ENCODE measurements at places on chromosomes 3 and 15.

DNA sequence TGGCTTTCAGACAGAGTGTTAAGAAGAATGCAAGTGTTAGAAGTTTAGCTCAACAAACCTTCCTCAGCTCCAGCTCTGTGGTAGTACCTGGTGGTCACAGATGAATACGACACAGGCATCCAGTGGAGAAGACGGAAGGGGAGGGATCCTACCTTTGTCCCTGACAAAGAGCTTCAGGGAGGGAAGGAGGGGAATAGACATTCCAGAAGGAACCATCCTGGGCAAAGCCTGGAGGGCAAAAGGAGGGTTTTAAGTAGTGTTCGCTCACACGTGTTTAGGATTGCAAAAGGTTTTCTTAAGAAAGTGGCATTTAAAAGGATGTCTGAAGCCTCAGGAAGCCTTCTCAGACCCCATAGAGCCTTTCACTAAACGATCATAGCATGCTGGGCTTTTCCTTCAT is 2.8 kb downstream of the CHCHD4 start:
- DNase-seq = no peak

GRCh38 chr3:62242831-62243509 is 130.4 kb downstream of the FEZF2 start:
- no peak for DNase-seq

GRCh38 chr15:74383286-74383685 is 15.8 kb upstream of the CYP11A1 start:
- DNase-seq = no peak

DNA sequence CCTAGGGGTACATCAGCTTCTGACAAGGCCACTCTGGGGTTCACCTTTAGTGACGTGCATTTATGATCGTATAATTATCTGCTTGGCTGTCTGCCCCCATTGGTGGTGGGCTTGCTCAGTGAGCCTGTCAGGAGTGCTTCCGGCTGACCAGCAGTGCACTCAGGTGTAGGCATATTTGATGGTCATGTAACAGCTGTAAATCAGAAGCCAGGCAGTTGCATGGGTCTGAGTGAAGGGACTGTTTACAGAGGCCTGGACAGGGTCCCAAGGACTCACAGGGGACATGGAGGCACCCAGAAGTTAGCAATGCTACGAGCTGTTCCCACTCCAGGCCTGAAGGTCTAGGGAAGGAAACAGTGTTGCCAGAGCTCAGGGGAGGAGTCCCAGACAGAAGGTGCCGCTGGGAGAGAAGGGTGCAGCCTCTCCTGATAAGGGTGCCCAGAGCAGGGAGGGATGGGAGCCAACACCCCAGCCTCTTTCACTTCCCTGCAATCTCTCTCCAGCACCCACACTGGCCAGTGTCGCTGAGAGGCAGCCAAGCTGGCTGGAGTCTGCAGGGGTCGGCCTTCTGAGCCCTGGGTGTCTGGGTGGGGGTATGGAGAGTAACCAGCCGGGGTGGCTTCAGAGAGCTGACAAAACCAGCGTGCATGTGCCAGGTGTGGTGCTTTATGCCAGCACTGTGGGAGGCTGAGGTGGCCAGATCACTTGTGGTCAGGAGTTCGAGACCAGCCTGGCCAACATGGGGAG is 61.3 kb upstream of the PRR23E start:
- no peak for DNase-seq
